Neural cell (in vitro differentiated cells): ENCODE measurements at places on chromosomes 7 and 10. TPM values are rescaled to one million over a fixed set of nuclear protein-coding genes. Genes with fewer than 3 reads are reported as not detected.

SPDYE5 gene
- 0.07 and 0.26 TPM in 2 replicates for polyA plus RNA-seq

SPDYE1 gene
- not detected in 2 replicates for polyA plus RNA-seq

CALCR gene
- 3.6 TPM in 2 replicates for polyA plus RNA-seq

SORCS1 gene
- 27.0 and 30.2 TPM in 2 replicates for polyA plus RNA-seq

ACSL5 gene
- not detected in 2 replicates for polyA plus RNA-seq
